ENCODE measurements at places on chromosomes 4 and X.

GRCh38 chr4:152964335-152964734, 28.2 kb downstream of the FHDC1 start:
- no peak for DNase-seq

DNA sequence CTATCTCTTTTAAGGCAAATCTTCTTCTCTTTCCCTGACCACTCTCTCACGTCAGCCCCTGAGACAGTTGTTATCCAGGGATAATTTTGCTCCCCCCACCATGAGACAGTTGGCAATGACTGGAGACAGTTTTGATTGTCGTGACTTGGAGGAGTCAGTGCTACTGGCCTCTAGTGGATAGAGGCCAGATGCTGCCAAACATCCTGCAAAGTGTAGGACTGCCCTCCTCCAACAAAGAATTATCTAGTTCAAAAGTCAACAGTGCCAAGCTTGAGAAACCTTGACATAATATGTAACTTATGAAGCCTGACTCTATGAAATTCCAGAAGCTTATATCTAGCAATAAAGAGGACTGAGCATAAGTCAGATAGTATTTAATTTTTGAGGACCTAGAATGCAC, 502.1 kb upstream of the IGFBP7 start:
- no peak for DNase-seq

- DNase-seq, result no peak
These were observed 19.1 kb upstream of the S100P start for GRCh38 chr4:6674500-6675149.

- no peak for DNase-seq
These were observed 2.1 kb upstream of the CCNG2 start for GRCh38 chr4:77154761-77155499.

DNA sequence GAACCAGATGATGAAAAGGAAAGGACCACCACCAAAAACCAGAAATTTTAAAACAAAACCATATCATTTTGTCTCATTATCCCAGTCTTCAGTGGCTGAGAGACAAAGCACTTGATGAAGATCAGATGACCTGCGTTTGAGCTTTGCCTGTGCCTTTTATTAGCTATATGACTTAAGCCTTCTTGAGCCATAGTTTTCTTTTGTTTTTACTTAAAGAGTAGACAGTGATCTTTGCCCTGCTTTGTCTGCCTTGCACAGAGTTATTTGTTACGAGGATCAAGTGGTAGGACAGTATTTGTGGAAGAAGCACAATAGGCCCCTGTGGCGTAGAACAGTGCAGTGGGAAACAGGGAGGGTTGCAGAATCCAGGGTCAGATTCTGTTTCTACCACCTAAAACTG, 89.9 kb downstream of the SLC10A6 start:
- no peak for DNase-seq

GRCh38 chrX:115533485-115533884, 27.5 kb upstream of the PLS3 start:
- peak; percentile 40 for DNase-seq

GRCh38 chr4:137946453-137947174, 295.5 kb downstream of the SLC7A11 start:
- no peak for DNase-seq

DNA sequence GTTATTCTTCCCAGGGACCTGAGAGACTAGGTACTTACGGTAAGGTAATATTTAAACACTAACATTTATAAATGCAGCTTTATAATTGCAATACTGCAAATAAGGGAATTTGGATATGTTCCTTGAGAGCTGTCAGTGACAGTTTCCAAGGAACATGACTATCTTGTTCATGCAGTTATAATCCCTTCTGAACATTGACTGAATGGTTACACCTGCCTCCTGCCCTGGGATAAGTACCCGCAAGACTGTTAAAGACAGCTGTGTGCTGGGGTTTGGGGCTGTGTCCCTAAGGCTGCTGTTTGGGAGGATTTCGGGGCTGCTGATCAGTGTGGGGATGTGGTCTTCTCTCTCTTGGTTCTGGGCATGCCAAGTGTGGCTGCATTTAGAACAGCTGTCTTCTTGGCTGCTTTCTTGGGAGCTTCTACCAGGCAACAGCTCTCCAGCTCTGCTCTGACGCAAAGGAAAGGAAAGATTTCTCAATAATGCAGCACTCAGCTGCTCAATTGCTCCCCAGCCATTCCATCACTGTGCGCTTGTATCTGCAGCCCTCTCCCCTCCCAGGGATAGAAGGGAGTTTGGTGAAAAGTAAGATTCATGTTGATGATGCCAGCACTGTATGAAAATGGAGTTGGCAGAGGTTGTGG, 298.8 kb upstream of the TAPT1 start:
- peak; percentile 49 for DNase-seq

- no peak for DNase-seq
These were observed 69.3 kb downstream of the BMP2K start for GRCh38 chr4:78845472-78845871.

GRCh38 chrX:71393919-71394318, 27.8 kb downstream of the TAF1 start:
- no peak for DNase-seq

DNA sequence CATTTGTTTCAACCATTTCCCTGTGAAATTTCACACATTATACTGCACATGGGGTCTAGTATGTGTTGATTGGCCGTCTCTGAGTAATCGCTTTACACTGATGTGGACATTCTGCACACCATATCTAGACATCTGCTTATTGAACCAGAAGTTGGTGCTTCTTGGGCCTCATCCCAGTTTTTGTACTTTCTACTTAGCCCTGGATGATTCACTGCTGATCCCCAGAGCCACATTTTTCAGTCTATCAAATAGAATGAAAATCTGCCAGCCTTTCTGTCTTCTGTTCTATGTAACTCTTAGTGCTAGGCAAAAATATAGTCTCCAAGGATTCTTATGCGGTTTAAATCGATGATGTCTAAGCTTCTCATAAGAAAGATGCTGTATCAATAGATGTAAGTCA, 40.5 kb upstream of the RELL1 start:
- peak; percentile 43 for DNase-seq

DNA sequence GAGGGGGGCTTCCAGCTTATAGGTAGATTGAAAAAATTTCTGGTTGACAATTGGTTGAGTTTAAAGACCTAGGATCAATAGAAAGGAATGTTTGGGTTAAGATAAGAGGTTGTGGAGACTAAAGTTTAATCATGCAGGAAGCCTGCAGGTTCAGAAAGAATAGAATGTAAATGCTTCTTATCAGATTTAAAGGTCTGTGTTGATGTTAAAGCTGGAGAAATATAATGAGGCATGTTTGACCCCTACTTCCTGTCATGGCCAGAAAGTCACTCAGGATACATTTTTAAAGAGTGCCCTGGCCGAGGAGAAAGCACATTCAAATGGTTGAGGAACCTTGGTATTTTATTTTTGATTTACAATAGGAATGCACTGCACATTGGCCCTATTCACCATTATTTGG, 3.9 kb upstream of the RRAGB start:
- no peak for DNase-seq

DNA sequence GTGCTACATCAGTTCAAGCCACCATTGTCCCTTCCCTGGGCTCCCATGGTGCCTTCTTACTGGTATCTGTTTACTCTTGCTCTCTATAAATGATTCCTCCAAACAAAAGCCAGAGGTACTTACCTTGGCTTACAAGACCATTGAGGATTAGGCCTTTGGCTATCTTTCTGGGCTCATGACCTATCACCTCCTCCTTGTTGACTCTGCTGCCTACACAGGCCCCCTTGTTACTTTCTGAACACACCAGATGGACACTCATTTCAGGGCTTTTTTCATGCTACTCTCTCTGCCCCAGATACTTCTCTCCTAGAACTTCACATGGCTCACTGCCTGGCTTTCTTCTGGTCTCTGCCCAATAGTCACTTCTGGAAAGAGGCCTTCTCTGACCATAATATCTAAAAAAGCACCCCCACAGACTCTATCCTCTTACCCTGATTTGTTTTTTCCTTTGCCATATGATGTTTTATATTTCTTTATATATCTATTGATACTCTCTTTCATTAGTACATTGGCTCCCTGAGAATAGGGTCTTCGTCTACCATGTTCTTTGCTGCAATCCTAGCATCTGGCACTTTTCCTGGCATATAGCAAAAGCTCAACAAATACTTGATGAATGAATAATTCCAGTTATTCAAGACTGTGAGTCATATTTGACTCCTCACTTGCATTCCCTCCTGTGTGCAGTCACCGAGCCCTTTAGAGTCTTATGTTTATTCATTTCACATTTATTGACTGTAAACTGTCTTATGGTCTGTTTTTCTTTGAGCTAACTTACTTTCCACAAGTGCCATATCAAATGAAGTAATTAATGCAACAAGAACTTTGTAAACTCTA, 27.1 kb upstream of the TAPT1 start:
- peak; percentile 67 for DNase-seq

DNA sequence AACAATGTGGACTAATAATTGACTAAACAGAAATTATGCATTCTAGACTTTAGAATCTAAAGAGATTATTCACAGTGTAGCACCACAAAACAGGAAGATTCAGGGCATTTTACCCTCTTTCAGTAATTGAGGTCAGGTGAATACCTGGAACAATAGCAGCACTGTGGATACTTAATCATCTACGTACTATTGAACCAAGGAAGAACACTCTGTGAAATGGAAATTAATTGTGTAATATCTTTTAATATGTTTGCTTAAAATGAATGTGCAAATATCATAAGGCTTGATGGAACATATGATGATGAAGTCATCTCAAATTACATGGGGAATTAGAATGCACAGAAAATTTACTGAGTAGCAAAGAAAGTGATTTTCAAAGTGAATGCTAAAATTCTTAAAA, 68.5 kb upstream of the MAP9 start:
- no peak for DNase-seq

GRCh38 chrX:21700967-21701366, 42.8 kb upstream of the KLHL34 start:
- DNase-seq, result no peak

GRCh38 chr4:139630991-139631390, 34.6 kb upstream of the MGST2 start:
- no peak for DNase-seq

GRCh38 chr4:121041307-121042090, 30.8 kb downstream of the NDNF start:
- DNase-seq, result no peak

DNA sequence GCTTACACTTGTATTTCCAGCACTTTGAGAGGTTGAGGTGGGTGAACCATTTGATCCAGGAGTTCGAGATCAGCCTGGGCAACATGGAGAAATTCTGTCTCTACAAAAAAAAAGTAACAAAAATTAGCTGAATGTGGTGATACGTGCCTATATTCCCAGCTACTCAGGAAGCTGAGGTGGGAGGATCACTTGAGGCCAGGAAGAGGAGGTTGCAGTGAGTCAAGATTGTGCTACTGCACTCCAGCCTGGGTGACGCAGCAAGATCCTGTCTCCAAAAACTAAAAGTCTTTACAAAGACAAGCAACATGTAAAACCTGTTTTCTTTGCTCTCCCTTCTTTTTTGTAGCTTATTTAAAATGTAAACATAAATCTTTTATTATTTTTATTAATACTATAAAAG, 1156.1 kb downstream of the FAT4 start:
- DNase-seq, result no peak

GRCh38 chrX:39603230-39603629, 494.5 kb downstream of the BCOR start:
- no peak for DNase-seq

DNA sequence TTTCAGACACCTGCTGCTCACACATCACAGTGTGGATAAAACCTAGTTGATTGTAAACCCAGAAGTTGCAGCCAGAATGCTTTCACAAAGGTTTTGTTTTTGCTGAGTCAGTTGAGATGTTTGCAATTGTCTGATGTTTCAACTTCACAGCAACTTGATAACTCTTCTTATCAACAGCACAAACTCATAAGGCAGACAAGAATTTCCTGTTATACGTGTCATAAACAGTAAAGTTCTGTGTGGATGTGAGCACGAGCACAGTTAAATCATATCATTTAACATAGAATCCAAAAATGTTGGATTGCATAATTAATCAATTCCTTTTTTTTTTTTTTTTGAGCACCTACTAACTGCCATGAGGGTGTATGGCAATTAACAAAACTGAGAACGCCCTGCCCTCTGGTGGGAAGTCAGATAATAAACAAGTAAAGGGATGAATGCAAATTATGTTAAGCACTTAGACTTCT, 512.2 kb downstream of the PDHA2 start:
- peak; percentile 11 for DNase-seq

- DNase-seq, result no peak
These were observed 184.4 kb upstream of the CASK start for GRCh38 chrX:42107495-42108488.

Data from stromal cell of bone marrow (primary cell).